ENCODE measurements at places on chromosomes 3 and 15.
A peak's percentile ranks its signal among the peaks of the same experiment; 100 is the strongest.

DNA sequence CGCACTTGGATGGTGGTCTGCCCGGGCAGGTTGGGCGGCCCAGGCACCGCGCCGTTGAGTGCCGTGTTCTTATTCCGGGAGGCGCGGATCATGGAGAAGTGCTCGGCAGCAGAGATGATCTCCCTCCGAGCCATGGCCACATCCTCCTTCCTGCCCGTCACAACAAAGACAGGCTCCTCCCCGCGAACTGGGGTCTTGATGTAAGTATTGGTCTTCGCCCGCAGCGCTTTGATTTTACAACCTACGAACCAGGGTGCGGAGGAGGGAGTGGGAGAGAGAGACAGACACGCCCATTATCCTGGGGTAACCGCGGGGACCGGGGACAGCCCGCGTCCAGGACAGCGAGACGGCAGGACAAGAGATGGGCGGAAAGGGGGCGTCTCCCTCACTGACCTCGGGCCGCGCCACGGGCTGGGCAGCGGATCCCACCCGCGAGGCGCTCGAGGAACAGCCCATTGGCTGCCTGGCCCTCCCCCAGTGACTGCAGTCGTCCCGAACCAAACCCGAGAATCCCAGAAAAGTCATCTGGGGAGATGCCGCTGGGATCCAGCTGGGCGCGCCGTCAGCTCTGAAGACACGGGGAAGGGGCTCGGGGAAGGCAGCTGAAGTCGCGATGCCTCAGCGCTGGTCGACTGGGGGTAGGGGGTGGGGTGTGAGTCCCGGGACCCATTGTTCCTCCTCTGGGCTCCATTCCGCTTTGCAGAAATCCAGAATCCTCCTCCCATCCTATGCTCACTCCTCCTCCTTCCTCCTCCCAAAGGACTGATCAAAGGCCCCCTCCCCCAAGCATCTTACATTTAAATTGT lies 1.2 kb downstream of the MEX3B start:
- DNase-seq = peak; percentile 51

DNA sequence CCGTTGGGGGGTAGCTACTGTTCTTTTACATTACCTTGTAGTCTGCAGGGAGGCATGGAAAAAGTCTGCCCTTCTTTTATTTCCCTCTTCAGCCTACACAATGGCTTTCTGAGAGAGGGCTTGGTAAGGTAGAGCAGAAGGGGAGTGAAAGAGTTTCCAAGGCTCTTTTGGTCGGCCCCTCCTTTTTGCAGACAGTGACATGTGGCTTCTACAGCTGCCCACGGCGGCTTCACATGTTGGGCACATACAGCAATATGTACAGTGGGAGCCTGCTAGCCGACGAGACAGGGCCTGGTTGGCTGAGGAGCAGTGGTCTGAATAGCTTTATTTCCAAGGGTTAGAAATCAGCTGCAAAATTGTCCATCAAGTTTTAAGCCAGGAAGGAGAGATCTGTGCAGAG lies 4.0 kb downstream of the INAFM2 start:
- no peak for DNase-seq

- DNase-seq = no peak
These were observed 5.2 kb upstream of the LCTL start for GRCh38 chr15:66570842-66571478.

- DNase-seq = no peak
These were observed 540.9 kb downstream of the MAGI1 start for GRCh38 chr3:65497846-65498245.

GRCh38 chr15:89171136-89172072 lies 50.0 kb downstream of the RLBP1 start:
- DNase-seq = no peak

- DNase-seq = no peak
These were observed 597 bp upstream of the CAMK1 start for GRCh38 chr3:9770276-9770812.

- no peak for DNase-seq
These were observed 559.4 kb upstream of the KCNMB2 start for GRCh38 chr3:177976866-177977265.

- DNase-seq = no peak
These were observed 494.8 kb downstream of the SHQ1 start for GRCh38 chr3:72353236-72354128.

DNA sequence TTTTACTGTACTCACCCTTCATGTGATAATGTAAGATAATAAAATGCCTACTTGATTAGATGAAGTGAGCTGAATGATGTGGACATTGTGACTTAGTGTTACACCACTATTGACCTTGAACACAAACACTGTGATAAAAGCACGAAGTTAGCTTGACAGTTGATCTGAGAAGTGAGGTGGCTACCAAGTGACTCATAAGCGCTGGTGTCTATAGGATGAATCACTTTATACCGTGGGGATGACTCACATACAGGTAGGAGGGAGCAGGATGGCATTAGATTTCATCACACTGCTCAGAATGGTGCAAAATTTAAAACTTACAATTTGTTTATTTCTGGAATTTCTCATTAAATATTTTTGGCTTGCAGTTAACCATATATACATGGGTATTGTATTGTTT lies 174.7 kb upstream of the CNTN3 start:
- no peak for DNase-seq

DNA sequence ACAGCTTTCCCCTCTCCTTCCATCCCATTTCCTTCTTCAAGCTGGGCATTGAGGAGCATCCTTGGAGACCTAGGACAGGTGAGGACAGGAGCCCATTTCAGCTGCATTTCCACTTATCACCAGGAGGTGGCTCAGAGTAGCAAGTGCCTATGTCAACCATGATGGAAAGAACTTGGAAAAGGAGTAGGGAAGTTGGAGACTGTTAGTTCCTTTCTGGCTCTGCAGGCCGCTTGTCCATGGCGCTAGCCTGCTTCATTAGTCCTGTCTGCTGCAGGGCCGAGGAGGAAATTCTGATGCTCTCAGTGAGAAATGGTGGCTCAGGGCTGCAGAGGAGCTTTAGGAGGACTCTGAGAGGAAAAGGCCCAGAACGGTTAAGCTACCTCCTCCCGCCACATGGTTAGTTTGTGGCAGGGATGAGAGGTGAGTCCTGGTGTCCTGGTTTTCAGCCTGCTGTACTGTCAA lies 7.0 kb upstream of the CD276 start:
- no peak for DNase-seq

- no peak for DNase-seq
These were observed 14.3 kb upstream of the DOCK3 start for GRCh38 chr3:50660386-50660785.

DNA sequence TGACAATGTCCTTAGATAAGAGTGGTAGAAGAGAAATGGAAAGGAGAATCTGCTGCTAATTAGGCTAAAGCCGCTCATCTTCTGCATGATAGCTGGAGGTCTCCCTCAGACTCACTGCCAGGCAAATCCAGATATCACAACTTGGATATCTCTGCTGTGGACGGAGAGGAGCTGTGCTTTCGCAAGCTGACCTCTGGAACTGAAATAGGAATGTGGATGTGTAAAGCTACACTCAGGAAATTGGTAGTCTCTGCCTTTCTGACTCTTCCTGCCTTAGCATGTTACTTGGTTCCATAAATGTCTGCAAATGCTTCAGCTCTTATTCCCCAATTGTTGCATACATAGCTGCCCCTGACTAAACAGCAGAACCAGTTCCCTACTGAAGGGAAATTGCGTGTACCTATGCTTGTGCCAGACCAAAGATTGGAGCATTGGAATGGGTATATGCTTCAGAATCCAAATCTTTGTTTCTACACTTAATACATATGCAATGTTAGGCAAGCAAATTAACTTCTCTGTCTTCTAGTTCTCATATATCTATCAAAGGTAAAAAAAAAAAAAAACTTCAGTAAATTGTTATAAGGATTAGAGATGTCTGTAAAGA lies 74.7 kb upstream of the ROBO2 start:
- no peak for DNase-seq

GRCh38 chr3:111761309-111761795 lies 97.7 kb upstream of the PHLDB2 start:
- no peak for DNase-seq

DNA sequence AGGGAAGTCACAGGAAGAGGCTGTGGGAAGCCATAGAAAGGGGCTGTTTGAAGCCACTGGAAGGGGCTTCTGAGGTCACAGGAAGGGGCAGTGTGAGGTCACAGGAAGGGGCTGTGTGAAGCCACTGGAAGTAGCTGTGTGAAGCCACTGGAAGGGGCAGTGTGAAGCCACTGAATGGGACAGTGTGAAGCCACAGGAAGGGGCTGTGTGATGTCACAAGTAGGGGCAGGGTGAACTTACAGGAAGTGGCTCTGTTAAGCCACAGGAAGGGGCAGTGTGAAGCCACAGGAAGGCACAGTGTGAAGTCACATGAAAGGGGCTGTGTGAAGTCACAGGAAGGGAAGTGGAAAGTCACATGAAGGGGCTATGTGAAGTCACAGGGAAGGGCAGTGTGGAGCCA lies 33.1 kb downstream of the GASK1A start:
- DNase-seq = no peak

DNA sequence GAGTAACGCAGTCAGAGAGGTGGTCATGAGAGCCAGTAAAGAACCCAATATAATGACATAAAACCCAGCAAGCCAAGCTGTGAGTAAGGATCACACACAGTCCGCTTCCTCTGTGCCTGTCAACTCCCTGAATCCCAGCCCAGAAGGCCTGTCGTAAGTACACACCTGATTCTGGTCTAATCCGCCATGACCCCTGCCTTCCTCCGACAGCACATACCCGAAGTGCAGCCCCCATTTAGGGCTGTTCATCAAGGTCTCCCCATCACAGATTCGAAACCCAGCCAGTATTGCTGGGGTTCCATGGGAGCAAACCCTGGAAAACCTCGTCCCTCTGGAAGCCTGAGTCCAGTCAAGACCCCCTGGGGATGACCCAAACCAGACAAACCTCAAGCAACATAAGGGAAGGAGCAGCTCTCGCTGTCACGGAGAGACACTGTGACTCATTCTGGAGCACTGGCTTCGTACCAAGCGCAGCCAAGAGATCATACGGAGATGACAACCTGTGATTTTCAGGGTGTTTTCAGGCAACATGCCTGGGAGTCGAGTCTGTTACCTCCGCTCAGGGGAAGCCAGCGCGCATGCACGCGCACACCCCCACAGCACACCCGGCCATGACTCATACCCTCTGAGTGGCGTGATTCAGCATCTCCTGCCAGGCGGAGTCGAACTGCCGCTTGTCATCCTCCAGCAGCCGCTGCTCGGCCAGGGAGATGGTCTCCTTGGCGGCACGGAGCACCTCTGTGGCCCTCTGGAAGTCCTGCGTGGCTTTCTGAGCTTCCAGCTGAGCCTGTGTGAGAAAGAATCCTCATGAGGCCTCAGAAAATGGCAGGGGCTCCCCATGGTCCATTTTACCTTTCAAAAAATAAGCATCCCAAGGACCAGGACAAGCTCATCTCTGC lies 63.0 kb downstream of the SH3BP5 start:
- peak; percentile 64 for DNase-seq

- DNase-seq = peak; percentile 70
These were observed 30.9 kb downstream of the MGLL start for GRCh38 chr3:127791221-127791913.
